ENCODE measurements at places on chromosomes 2 and 18.

GRCh38 chr2:73290049-73290839 lies 3.1 kb downstream of the EGR4 start:
- peak; percentile 85 for DNase-seq

- DNase-seq: no peak
Measured at GRCh38 chr2:217515615-217516309, 487.0 kb downstream of the TNS1 start.

- peak; percentile 21 for DNase-seq
Measured at GRCh38 chr2:204293884-204294747, 251.2 kb upstream of the PARD3B start.

GRCh38 chr2:105882341-105882740 lies 137.6 kb downstream of the NCK2 start:
- peak; percentile 59 for DNase-seq

DNA sequence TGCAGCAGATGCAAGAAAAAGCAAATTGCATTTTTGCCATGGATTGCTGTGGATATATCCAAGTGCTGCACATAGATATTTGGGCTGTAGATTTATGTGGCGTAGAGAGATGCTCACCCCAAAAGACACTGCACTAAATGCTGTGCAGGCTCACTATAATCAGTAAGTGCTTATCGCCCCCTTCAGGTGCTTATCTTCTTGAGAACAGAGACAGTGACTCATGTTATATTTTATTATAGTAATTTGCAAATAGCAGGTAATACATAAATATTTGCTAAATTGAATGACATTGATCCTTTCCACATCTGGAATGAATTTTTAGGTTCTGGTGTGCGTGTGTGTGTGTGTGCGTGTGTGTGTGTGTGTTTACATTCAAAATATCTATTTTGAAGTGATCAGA lies 36.8 kb upstream of the PLEKHM3 start:
- peak; percentile 25 for DNase-seq

- DNase-seq: peak; percentile 39
Measured at GRCh38 chr18:75211953-75212750, 1.6 kb downstream of the TSHZ1 start.

- DNase-seq: no peak
Measured at GRCh38 chr2:217897816-217898806, 104.7 kb downstream of the TNS1 start.

DNA sequence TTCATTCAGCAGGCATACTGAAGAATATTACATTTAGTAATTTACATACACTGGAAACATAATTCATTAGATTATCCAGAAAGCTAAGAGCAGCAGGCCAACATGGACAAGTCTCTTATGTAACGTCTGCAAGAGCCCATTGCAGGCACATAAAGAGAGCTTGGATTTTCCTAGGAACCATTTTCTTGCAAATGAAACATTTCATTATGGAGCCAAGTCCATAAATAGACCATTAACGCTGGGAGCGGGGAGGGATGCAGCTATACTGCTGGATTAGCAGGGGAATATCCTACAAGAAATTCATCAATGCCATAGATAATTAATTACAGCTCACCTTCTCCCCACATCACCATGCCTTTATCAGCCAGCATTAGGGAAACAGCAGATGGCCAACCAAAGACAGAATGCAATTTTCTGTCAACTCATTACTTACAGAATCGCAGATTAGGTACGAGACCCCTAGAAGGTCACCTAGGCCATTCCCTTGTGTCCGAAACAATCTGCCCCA lies 170.4 kb downstream of the C1D start:
- no peak for DNase-seq

- DNase-seq: no peak
Measured at GRCh38 chr2:176484838-176485237, 215.6 kb downstream of the MTX2 start.

DNA sequence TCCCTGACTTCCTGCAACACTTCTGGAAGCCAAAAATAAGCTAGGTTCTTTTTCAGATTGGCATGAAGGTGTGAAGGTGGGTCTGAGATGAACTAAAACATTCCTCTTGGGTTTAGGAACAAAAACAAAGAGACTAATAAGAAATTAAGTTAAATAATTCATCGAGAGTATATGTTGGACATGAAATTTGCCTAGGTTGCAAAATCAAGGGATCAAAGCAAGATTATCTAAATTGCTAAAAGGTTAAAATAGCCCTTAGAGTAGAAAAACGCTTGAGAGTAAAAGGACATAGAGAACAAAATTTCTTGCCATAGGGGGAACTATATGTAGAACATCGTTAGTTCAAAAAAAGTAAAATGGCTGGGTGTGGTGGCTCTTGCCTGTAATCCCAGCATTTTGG lies 845.9 kb upstream of the NXPH2 start:
- DNase-seq: no peak

GRCh38 chr2:203893840-203894239 lies 26.3 kb downstream of the CTLA4 start:
- DNase-seq: no peak

DNA sequence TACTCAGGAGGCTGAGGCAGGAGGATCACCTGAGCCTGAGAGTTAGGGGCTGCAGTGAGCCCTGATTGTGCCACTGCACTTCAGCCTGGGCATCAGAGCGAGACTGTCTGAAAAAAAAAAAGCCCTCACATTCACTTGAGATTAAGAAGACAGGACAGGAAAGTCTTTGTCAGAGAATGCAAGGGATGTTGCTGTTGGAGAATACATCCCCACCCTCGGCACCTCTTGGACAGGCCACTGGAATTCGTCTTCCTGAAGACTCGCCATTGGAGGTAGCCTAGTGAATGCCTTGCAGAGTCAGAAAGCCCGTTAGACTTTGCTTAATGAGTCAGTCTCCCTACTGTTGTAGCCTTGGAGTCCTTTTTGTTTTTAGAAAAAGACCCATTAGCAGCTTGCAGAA lies 205.6 kb downstream of the FAM210A start:
- DNase-seq: no peak

DNA sequence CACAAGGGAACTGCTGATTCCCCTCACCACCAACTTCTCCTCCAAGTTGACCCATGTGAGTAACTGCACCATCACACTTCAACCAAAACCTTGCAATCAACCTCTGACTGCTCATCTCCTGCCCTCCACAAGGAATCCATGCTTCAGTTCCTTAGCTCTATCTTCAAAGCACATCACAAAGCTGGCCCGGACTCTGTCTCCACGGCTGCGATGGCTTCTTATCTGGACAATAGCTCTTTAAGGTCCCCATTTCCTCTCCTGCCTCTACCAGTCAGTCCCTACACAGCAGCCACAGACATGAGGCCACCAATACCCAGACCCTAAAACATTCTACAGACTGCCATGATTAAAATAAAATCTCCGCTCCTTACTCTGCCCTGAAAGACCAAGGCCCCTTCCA lies 25.7 kb downstream of the MBOAT2 start:
- no peak for DNase-seq

All from NCI-H1417 (cell line).